ENCODE measurements at places on chromosomes 6 and 20. TPM values are rescaled to one million over a fixed set of nuclear protein-coding genes. Genes with fewer than 3 reads are reported as not detected.
A peak's percentile ranks its signal among the peaks of the same experiment; 100 is the strongest.

ABHD16B gene
- not detected for polyA plus RNA-seq

DNA sequence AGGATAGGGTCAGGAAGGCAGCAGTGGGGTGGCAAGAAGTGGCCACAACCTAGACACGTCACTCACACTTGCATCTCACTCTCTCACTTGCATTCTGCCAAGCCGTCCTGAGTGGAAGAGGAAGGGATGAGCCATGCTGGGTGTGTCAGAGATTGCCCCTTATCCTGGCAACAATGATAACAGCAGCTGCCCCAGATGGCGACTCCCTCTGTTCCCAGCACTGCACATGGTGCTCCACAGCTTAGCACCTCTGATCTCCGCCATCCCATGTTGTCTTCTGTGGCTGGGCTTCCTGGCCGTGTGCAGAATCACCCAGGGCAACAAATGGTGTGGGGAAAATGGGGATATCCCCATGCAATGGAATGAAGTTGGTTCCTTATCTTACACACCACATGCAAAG is 11.1 kb downstream of the KCNB1 start:
- no peak for DNase-seq

ZSWIM1 gene
- 14.8 TPM for polyA plus RNA-seq

DNA sequence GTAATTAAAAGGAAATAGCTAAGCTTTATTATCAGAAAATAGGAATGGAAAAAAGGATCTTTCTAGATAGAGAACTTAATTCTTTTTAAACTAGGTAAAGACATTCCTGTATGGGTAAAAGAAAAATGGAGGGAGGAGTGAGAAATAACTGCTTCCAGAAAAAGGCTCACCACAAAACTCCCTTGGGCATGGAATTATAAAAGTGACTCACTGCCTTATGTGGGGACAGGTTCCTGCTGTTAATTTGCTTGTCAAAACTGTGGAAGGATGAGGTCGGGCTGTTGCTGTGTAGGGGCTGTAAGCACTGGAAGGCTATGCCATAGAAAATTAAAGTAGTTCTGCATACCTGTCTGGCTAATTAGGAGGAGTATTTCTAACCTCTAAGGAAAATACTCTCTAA is 158.7 kb downstream of the UBE3D start:
- no peak for DNase-seq

MEI4 gene
- 2.1 TPM for polyA plus RNA-seq

PGC gene
- not detected for polyA plus RNA-seq

DNA sequence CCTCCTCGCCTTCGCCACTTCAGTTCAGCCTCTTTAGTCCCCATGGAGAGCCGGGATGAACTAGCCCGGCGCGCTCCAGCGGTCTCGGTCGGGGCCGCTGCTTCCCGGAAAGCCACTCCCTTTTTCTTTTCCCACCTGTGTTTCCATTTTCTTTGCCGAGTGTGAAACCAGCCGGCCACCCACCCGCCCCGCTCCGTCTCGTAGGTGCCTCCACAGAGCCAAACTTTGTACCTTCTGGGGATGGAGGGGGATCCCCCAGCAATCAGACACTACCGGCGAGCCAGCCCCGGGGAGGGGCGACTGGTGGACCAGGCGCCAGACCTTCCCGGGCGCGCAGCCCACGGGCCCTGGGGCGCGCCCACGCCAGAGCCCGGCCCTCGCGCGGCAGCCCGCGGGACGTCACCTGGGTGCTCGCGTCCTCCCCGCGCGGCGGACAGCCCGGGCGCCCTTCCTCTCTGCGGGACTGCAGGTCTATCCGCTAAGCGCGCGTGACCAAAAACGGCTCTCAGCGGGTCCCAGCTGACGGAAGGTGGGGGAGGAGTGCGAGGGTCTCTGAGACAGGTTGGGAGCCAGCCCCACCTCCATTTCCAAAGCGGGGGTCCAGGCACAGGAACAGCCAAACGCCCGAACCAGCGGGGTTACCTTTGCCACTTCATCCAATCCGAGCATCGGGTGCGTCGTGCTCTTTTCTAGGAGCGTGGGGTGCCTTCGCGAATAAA is at the start of gene MCHR2:
TSS of gene MCHR2 (minus strand) at position 691 of the 719 bp plus-strand sequence. CDS start 38,076 bp downstream, outside the sequence.
- peak; percentile 6 for DNase-seq

OR2H1 gene
- not detected for polyA plus RNA-seq

DNA sequence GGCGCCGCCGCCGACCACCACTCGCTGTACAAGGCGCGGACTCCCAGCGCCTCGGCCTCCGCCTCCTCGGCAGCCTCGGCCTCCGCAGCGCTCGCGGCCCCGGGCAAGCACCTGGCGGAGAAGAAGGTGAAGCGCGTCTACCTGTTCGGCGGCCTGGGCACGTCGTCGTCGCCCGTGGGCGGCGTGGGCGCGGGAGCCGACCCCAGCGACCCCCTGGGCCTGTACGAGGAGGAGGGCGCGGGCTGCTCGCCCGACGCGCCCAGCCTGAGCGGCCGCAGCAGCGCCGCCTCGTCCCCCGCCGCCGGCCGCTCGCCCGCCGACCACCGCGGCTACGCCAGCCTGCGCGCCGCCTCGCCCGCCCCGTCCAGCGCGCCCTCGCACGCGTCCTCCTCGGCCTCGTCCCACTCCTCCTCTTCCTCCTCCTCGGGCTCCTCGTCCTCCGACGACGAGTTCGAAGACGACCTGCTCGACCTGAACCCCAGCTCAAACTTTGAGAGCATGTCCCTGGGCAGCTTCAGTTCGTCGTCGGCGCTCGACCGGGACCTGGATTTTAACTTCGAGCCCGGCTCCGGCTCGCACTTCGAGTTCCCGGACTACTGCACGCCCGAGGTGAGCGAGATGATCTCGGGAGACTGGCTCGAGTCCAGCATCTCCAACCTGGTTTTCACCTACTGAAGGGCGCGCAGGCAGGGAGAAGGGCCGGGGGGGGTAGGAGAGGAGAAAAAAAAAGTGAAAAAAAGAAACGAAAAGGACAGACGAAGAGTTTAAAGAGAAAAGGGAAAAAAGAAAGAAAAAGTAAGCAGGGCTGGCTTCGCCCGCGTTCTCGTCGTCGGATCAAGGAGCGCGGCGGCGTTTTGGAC is 2.0 kb downstream of the SOX4 start:
- DNase-seq: no peak

GRCh38 chr20:373171-373890 is 7.2 kb upstream of the TRIB3 start:
- DNase-seq: no peak

DNA sequence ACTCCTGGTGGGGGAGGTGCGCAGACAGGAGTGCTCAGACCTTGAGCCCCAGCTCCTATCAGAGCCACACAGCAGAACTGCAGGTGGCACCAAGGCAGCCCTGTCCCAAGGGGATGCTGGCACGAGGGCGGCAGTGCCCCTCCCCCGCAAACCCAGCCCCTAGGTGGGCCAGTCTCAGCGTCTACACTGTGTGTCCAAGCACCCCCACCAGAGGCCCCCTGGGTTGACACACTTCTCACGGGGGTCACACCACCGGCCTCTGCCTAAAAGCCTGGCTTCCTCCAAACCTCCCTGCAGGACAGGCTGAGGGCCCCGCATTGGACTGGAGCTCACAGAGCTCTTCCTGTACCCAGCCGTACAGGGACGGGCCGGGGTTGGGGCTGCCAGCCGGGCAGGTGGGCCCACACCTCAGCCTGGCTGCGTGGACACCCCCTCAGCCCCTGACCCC is 8.1 kb downstream of the SLC2A4RG start:
- no peak for DNase-seq

C20orf144 gene
- 0.16 TPM for polyA plus RNA-seq

GRCh38 chr6:135994857-135995544 is 143.5 kb downstream of the PDE7B start:
- DNase-seq: no peak

ANKRD66 gene
- polyA plus RNA-seq: not detected

COL21A1 gene
- polyA plus RNA-seq: 111 TPM

UNC5CL gene
- 5.2 TPM for polyA plus RNA-seq

GRCh38 chr6:70524721-70525286 is 41.9 kb upstream of the SDHAF4 start:
- no peak for DNase-seq

KIF25 gene
- 0.47 TPM for polyA plus RNA-seq

GRCh38 chr6:137230547-137230946 is 11.4 kb upstream of the IFNGR1 start:
- no peak for DNase-seq

GRCh38 chr20:22536956-22537756 is 47.2 kb downstream of the FOXA2 start:
- no peak for DNase-seq

Measured in right renal cortex interstitium (tissue), 3 donors.